Effector CD4-positive, alpha-beta T cell (primary cell): ENCODE measurements at places on chromosomes 4 and X.

DNA sequence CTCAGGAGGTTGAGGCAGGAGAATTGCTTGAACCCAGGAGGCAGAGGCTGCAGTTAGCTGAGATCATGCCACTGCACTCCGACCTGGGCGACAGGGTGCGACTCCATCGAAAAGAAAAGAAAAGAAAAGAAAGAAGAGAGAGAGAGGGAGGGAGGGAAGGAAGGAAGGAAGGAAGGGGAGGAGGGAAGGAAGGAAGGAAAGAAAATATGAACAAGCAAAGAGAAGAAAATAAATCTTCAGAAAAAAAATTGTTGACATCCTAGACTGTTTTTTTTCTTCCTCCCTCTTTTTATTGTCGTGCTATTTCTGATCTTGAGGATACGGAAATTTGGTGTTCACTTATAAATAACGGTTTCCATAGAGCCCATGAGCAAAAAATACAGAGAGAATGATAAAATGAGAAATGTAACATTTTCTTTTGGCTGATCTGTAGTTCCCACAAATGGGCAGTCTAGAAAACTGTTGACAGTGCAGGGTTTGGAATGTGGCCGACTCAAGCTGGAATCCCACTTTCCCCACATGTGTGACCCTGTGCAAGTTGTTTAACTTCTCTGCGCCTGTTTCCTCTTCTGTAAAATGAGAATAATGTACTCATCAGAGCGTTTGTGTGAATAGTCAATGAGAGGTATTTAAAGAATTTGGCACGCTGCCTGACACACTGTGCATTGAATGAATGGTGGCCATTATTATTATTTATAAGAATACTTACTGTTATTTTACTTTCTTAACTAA lies 19.4 kb downstream of the SORBS2 start:
- DNase-seq: no peak

GRCh38 chr4:24582235-24582832 lies 2.0 kb downstream of the DHX15 start:
- no peak for DNase-seq

DNA sequence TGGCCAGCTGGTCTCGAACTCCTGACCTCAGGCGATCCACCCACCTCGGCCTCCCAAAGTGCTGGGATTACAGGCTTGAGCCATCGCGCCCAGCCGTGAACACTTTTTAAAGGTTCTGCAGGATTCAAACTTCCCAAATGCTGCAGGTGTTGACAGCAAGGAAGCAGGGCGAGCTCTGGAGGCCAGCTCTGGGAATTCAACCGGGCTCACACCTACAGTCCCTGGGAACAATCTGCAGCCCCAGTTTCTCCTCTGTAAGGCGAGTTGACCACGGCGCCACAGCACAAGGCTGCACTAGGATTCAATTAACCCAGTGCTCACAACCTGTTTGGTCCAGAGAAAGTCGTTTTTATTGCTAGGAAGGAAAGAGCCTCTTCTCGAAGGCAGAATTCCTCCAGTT lies 1.6 kb downstream of the MTNR1A start:
- DNase-seq: no peak

GRCh38 chr4:120010646-120011045 lies 56.0 kb downstream of the MAD2L1 start:
- no peak for DNase-seq

DNA sequence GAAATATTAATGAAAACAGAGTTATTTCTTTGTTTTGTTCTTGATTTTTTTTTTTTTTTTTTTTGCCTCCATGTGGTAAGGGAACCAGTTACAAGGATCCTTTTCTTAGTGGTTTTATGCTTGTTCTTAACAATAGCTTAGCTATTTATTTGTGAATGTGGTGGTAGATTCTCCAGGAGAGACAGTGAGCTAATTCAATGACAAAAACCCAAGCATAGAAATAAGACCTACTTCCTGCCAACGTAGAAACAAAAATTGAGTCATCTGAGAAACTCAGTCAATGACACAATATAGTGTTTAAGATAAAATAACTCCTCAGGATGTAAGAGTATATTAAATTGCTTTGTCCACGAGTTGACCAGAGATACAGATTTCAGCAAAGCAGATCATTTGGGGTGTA lies 863.8 kb upstream of the PABPC4L start:
- DNase-seq: no peak

DNA sequence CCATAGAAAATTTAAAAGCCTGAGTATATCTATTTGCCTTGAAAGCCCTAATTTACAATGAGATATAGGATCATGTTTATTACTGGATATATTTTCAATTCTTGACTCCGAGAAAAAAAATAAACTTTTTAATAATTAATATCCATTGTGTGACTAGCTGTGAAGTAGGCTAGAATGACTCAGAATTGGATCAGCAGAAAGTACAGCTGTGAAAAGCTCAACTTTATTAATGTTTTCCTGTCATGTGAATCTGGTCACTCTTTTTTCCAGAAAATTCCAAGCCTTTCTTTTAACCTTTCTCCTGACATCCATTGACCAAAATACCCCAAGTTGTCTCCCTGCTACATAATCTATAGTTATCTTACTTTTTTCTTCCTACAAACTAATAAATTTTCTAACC lies 171.8 kb upstream of the PACRGL start:
- no peak for DNase-seq

- DNase-seq: no peak
These were observed 199.5 kb upstream of the HS3ST1 start for GRCh38 chr4:11628093-11628725.

GRCh38 chrX:65902011-65902410 lies 137.9 kb downstream of the VSIG4 start:
- no peak for DNase-seq

GRCh38 chrX:105822138-105823091 lies at the start of gene NRK:
TSS of gene NRK (plus strand) at chrX:105822539. CDS start at chrX:105822846, 307 bp downstream.
- DNase-seq: no peak

DNA sequence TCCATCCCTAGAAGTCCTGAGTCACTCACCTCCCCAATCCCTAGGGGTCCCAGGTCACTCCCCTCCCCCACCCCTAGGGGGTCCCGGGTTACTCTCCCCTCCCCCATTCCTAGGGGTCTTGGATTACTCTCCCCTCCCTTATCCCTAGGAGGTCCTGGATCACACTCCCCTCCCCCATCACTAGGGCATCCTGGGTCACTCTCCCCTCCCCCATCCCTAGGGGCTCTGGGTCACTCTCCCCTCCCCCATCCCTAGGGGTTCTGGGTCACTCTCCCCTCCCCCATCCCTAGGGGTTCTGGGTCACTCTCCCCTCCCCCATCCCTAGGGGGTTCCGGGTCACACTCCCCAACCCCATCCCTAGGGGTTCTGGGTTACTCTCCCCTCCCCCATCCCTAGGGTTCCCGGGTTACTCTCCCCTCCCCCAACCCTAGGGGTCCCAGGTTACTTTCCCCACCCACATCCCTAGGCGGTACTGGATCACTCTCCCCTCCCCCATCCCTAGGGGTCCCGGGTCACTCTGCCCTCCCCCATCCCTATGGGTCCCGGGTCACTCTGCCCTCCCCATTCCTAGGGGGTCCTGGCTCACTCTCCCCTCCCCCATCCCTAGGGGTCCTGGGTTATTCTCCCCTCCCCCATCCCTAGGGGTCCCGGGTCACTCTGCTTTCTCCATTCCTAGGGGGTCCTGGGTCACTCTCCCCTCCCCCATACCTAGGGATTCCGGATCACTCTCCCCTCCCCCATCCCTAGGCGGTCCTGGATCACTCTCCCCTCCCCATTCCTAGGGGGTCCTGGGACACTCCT lies 2.1 kb downstream of the ASMTL start:
- DNase-seq: no peak

GRCh38 chr4:11426731-11427120 lies 2.0 kb downstream of the HS3ST1 start:
- DNase-seq: no peak

DNA sequence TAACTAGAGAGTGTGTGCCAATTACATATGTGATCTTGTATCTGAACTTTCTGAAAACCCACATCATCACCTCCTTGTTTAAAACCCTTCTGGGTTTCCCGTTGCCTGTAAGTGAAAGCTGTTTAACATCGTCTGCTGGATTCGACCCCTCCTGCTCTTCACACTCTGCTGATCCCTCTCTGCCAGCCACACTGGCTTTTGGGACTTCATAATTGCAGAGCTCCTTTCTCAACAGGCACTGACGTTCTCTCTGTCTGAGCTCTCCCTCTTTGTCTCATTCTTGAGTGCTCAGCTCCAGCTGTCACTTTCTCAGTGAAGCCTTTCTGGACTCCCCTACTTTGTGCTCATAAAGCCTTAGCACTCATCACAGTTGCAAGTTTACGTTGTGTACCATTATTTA lies 153.9 kb downstream of the CEP135 start:
- DNase-seq: no peak

GRCh38 chr4:54800831-54801530 lies 143.2 kb downstream of the KIT start:
- DNase-seq: no peak

DNA sequence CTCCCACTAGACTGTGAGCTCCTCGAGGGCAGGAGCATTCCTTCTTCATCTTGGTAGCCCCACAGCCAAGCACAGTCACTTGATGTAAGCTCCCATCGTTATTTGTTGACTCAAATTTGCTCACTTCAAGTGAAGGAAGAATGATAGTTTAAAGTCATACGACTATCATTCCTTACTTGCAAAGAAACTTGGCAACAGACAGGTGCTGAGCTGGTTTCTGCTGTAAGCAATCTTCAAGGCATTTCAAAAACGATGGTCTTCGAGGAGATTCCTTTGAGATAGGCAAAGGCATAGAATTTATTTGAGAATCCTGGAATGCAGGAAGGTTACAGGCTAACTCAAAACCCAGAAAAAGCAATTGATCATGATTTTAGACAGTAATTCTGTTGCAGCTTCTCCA lies 64.8 kb downstream of the QDPR start:
- DNase-seq: no peak

DNA sequence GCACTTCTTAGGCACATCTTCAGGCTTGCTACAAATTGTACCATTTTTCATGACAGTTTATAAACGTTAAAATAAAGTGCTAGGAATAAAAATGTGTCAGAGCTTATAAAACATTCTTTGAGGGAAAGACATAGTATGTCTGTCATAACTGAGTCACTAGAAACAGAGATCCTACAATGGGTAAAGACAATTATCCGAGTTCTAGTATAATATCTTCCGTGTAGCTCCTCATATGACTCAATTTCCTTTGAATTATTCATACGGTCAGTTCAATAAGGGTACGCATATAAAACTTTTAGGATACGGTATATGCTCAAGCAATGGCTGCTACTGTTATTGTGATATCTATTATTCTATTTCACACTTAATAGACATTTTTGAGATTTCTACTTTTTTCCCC lies 349.1 kb downstream of the PCDH10 start:
- no peak for DNase-seq

DNA sequence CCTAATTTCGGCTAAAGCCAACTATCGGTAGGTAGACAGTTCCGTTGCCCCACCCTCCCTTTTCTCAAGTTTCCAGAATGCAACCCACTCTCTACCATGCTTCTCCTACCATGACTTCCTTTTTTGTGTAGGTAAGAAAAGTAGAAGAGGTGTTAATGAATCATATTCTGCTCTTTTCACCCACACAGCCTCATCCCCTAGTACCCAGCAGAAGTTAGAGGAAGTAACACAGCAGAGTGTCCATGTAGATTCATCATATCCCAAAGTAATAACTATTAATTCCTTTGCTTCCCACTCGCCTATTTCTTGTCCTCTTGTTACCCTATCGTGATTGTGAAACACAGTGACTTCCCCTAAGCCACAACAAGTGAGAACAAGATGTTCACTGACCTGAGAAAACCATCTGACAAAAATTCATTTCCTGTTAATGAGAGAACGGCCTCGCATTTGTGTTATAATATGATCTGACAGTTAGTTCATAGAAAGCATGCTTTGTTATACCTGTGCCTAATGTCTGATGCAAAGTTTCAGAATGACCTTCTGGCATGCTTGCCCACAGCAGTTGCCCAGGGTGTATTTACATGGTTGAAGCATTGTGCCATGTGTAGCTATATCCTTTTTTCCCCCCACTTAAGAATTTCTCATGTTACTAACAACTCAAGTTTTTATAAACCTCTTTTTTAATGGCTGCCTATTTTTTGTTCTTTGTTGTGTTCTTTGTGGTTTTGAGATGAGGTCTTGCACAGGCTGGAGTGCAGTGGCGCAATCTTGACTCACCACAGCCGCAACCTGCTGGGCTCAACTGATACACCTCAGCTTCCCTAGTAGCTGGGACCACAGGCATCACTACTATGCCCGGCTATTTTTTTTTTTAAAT lies 185.6 kb downstream of the RAP1GDS1 start:
- DNase-seq: peak; percentile 38

DNA sequence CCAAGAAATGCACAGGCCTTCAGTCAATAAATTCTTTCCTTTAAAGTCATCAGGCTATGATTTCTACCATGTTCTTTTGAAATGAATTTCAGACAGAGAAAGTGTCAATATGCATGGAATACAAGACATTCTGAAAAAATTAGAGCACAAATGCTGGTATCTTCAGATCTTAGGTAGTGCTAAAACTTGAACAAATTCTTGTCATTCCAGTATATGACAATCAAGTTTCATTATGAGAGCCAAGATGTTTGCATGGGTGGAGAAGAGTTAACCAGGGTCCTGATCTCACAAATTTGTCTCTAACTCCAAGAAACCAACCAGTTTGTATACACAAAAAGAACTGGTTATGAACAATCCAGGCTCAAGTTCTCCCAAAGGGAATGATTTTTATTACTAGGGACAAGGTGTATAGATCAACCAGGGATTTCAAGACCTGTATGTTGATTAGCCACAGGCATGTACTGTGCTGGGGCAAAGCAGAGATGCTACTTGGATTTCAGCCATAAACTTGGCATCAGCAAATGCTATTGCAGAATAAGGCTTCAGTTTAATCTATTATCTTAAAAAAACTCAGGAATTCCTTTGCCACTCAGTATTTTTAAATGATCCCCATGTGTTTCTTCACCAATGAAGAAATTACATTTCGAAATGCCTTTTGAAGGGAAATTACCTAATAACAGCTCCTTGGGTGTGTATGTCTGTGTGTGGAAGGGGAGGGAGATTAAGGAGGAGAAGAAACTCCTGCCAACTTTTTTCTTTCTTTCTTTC lies 69.7 kb downstream of the FANCB start:
- DNase-seq: no peak

- DNase-seq: no peak
These were observed 23.1 kb downstream of the MAGEA8 start for GRCh38 chrX:149903889-149904748.

DNA sequence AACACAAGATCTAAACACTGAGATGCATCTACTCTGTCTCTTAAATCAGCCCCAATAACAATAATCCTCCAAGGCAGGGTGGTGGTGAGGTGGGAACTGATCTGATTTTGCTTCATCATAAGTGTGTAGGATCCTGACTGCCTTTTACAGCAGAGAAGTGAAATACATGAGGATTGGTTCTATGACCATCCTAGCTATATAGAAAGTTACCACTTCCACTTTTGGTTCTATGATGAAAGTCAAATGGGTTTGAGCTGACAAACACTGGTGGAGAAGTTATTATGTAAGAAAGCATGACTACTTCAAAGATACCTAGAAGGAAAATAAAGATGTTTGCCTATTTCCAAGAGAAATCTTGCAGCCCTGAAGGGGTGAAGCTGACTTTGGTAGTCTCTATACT lies 181.6 kb downstream of the NKX6-1 start:
- DNase-seq: no peak

- no peak for DNase-seq
These were observed 121.3 kb downstream of the FHIP1A start for GRCh38 chr4:151530230-151530629.

GRCh38 chr4:6591313-6591712 lies 16.3 kb downstream of the MAN2B2 start:
- no peak for DNase-seq
